ENCODE measurements at places on chromosomes 7 and 10.

DNA sequence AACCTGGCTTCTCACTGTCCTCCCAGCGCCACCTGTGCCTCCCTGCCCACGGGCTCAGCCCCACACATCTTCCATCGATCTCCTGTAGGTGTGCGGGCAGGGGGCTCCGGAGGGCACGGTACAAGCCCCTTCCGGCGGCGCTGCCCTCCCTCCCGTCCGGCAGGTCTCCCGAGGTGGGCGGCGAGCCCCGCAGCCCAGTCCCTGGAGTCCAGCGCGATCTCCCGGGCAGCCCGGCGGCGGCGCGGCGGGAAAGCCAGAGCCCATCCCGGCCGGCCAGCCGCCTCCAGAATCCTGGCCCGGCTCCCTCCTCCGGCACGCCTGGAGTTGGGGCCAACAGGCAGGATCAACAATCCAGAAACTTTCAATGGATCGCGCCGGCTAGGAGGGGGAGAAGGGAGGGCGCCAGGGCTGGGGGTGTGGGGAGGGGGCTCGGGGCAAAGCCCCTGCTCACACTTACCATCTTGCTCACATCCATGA, 100.1 kb downstream of the HIP1 start:
- peak; percentile 25 for DNase-seq

DNA sequence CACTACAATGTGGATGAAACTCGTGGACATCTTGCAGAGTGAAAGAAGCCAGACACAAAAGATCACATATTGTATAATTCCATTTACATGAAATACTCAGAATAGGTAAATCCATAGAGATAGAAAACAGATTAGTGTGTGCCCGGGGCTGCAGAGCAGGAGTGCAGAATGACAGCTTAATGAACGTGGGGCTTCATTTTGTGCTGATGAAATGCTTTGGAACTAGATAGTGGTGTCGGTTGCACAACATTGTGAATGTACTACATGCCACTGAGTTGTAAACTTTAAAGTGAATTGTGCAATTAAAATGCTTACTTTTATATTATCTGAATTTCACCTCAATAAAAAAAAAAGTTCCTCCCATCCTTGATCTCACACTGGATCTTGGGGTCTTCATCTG, 31.8 kb upstream of the CARD11 start:
- DNase-seq: no peak

DNA sequence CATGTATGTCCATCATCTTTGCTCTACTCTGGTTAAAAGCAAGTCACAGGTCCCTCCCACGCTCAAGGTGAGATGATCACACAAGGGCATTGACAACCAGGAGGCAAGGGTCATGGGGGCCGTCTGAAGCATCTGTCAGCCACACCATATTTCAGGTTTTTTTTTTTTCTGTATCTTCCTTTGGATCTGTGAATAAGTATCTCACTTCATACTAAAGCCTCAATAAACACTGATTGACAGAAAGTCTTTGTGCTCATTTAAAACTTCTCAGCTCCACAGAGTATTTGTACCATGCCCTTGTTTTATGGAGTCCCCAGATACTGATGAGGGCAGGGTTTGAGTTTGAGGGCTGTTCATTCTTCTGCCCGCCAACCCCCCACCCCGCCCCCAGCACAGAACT, 45.0 kb downstream of the AUTS2 start:
- no peak for DNase-seq

DNA sequence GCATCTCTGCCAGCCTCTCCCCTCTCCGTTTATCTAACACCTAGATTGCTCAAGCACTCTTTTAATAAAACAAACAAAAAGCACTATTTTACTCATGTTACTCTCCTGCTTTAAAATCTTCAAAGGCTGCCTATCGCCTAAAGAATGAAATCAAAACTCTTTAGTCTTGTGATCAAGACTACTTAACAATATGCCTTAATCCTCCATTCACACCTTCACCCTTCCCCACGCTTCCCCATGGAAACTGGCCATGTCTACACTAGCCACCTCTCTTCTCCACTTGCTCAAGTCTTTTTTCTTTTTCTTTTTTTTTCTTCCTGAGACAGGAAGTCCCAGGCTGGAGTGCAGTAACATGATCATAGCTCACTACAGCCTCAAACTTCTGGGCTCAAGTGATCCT, 47.8 kb upstream of the TMEM213 start:
- no peak for DNase-seq

GRCh38 chr7:2212906-2213305, 19.8 kb downstream of the MAD1L1 start:
- DNase-seq: no peak

GRCh38 chr7:44767912-44768627, 19.4 kb downstream of the ZMIZ2 start:
- no peak for DNase-seq

GRCh38 chr7:7682861-7683260, 35.5 kb downstream of the RPA3 start:
- DNase-seq: no peak

GRCh38 chr10:119525116-119525515, 17.4 kb downstream of the RGS10 start:
- DNase-seq: no peak

Data from NCI-H1105 (cell line).